Activated naive CD4-positive, alpha-beta T cell treated with anti-CD3 and anti-CD28 coated beads for 36 hours (primary cell): ENCODE measurements at places on chromosomes 12 and 14. TPM values are rescaled to one million over a fixed set of nuclear protein-coding genes. Genes with fewer than 3 reads are reported as not detected.
A peak's percentile ranks its signal among the peaks of the same experiment; 100 is the strongest.

- no peaks in the 10 kb centered on the region for H3K27me3 ChIP-seq
- no peak overlapping the region for H3K27ac ChIP-seq
- peak; percentile 51 for DNase-seq
- H3K4me1 ChIP-seq, result peaks cover 62% of the 10 kb centered on the region
- H3K36me3 ChIP-seq, result peaks cover 20% of the 10 kb centered on the region
- H3K4me3 ChIP-seq, result no peak overlapping the region
Measured at GRCh38 chr14:75141967-75142366, 15.1 kb upstream of the NEK9 start.

DNA sequence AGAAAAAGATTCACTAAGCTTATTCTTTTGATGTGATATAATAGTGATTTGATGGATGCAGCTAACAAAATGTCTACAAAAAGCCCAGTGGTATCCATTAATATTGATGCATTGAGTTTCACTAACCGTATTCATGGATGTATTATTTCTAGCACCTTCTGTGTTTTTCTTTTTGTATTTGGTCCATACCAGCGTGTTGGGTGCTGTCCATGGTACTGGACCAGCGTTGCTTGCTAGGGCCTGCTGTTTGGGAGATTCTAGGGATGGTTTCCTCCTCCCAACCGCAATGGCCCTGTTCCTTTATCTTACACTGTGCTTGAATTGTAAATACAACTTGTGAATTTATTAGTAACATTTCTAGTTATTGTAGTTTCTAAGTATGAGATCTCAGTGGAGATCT, 31.7 kb downstream of the ANO4 start:
- peaks cover 7% of the 10 kb centered on the region for H3K27me3 ChIP-seq
- H3K27ac ChIP-seq, result no peak overlapping the region

GRCh38 chr12:46158501-46158900, 110.3 kb downstream of the SLC38A1 start:
- no peaks in the 10 kb centered on the region for H3K27me3 ChIP-seq
- DNase-seq, result no peak
- no peak overlapping the region for H3K27ac ChIP-seq

SFSWAP gene
- total RNA-seq, result 51.3 TPM
